ENCODE measurements at places on chromosomes 3 and 15.

GRCh38 chr3:30333903-30334302, 272.5 kb upstream of the TGFBR2 start:
- no peak for DNase-seq

- no peak for DNase-seq
Measured at GRCh38 chr3:189122110-189122509, 49.7 kb upstream of the TPRG1 start.

- no peak for DNase-seq
Measured at GRCh38 chr3:55305696-55306485, 181.2 kb downstream of the WNT5A start.

DNA sequence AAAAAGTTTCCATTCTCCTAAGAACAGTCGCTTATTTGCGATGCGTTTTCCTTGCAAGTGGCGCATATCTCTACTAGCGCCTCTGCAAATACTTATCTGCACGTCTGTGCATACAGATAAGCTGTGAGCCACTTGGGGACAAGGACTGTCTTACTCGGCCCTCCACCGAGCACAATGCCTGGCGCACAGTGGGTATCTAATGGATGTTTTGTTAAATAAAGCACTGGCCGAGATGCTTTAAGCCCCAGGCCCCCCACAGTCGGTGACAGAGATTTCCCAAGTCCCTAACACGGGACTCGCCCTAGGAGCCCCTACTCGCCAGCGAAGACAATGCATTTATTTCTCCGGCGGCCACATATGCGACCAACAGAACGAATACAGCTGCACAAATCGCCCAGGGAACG, 503 bp downstream of the HLTF start:
- DNase-seq = no peak

- DNase-seq = no peak
Measured at GRCh38 chr3:105847452-105847851, 21.4 kb downstream of the CBLB start.

GRCh38 chr3:131233900-131234668, 147.5 kb upstream of the NUDT16 start:
- DNase-seq = no peak

DNA sequence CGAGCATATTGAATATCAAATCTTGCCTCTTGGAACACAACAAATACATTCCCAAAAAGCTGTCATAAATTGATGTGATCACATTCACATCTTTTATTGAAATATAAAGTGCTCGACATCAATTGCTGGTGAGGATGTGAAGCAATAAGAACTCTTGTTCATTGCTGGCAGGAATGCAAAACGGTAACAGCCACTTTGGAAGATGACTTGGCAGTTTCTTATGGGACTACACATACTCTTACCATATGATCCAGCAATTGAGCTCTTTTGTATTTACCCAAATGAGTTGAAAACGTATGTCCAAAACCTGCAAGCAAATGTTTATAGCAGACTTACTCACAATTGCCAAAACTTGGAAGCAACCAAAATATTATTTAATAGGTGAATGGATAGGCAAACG, 234.9 kb downstream of the CACNA2D3 start:
- DNase-seq = no peak

DNA sequence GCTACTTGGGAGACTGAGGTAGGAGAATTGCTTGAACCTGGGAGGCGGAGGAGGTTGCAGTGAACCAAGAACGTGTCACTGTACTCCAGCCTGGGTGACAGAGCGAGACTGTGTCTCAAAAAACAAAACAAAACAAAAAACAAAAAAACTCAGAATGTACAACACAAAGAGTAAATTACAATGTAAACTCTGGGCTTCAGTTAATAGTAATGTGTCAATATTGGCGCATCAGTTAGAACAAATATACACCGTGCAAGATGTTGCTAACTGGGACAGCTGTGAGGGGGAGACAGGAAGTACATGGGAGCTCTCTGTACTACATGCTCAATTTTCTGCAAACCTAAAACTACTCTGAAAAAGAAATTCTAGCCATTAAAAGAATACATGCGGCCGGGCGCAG, 23.5 kb upstream of the TRPM1 start:
- no peak for DNase-seq

DNA sequence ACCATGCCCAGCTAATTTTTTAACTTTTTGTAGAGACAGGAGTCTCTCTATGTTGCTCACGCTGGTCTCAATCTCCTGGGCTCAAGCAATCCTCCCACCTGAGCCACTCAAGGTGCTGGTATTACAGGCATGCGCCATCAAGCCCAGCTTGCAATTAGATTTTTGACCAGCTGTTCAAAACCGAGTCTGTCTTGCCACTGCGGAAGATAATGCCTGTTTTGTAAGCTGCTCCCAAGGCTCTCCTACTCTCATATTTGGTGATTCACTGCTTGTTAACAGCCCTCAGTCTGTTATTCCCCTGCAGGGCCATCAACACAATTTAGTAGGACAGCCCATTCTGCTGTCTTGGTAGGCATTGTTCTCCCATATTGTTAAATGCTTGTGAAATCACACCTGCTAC, 17.8 kb upstream of the MCCC1 start:
- DNase-seq = no peak

GRCh38 chr3:127858937-127859336, 36.6 kb upstream of the MGLL start:
- no peak for DNase-seq
